ENCODE measurements at places on chromosomes 1 and 21. TPM values are rescaled to one million over a fixed set of nuclear protein-coding genes. Genes with fewer than 3 reads are reported as not detected.

ITLN2 gene
- total RNA-seq, result not detected

GRCh38 chr1:63882048-63882704 lies 108.4 kb downstream of the ROR1 start:
- no peak for DNase-seq

GRCh38 chr21:39183272-39184049 lies at the start of gene PSMG1:
Gene PSMG1, minus strand, starts transcription at chr21:39183451. Its CDS starts 66 bp downstream, at chr21:39183385.
- peak; percentile 85 for DNase-seq

HES2 gene
- total RNA-seq, result 33.0 TPM

ATF3 gene
- total RNA-seq, result 3.3 TPM

GRCh38 chr1:190864013-190864641 lies 386.5 kb upstream of the BRINP3 start:
- DNase-seq, result peak; percentile 19

ATP8B2 gene
- 23.1 TPM for total RNA-seq

MANEAL gene
- total RNA-seq, result 0.39 TPM

GRCh38 chr1:201488830-201489589 lies 17.9 kb downstream of the CSRP1 start:
- peak; percentile 61 for DNase-seq

OLFM3 gene
- not detected for total RNA-seq

- DNase-seq, result no peak
Measured at GRCh38 chr1:186740324-186740723, 60.1 kb upstream of the PTGS2 start.

GRCh38 chr1:210456731-210457255 lies 128.1 kb downstream of the HHAT start:
- no peak for DNase-seq

CFAP57 gene
- 0.92 TPM for total RNA-seq

DNA sequence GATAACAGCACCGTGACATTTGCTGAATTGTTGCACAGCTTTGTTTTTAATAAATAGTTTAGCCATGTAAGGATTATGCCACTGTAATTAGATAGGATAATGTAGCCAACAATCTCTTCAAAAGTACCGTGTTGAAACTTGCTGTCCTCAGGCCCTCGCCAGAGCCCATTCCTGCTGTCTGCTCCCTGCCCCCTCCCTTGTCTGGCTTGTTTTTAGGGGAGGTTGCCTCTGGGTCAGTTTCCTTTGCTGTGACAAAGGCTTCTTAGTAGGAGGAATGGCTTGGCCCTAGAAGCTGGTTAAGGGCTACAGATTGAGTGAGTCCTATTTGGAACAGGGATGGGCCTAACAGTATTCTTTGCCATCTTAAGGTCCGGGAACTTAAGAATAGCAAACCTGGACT lies 107.9 kb downstream of the LMO4 start:
- no peak for DNase-seq

NBPF14 gene
- 20.8 TPM for total RNA-seq

CA14 gene
- 0.37 TPM for total RNA-seq

DNA sequence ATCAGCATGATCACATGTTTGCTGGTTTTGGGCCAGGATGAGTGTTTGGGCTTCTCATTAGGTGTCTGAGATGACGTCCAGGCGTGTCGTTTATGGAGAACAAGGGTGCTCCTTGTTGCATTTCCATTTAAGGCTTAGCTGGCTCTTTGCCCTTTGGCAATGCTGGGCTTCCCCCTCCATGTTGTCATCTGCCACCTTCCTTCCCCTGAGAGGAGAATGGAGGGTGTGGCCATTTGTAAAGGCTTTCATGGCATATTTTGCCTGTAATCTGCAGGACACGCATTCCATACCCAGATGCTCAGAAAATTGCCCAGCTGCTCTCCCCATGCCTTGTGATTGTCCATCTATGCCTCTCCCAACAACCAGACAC lies 27.7 kb downstream of the PKP1 start:
- DNase-seq, result peak; percentile 99

DMBX1 gene
- total RNA-seq, result not detected

SHISAL2A gene
- total RNA-seq, result not detected

POMGNT1 gene
- total RNA-seq, result 88.0 TPM
